Thymus (tissue), 14 donors: ENCODE measurements at places on chromosomes 16 and 17. TPM values are rescaled to one million over a fixed set of nuclear protein-coding genes. Genes with fewer than 3 reads are reported as not detected.

- H3K36me3 ChIP-seq = peaks cover 16% of the 10 kb centered on the region
- H3K27ac ChIP-seq = no peak overlapping the region
- peaks cover 15% of the 10 kb centered on the region for H3K4me1 ChIP-seq
- no peak for DNase-seq
- peak overlapping the region; percentile 6 for H3K4me3 ChIP-seq
Observed at GRCh38 chr16:53501216-53501859, 1.7 kb downstream of the AKTIP start.

The KRT20 gene
- 0.85 TPM for total RNA-seq

DNA sequence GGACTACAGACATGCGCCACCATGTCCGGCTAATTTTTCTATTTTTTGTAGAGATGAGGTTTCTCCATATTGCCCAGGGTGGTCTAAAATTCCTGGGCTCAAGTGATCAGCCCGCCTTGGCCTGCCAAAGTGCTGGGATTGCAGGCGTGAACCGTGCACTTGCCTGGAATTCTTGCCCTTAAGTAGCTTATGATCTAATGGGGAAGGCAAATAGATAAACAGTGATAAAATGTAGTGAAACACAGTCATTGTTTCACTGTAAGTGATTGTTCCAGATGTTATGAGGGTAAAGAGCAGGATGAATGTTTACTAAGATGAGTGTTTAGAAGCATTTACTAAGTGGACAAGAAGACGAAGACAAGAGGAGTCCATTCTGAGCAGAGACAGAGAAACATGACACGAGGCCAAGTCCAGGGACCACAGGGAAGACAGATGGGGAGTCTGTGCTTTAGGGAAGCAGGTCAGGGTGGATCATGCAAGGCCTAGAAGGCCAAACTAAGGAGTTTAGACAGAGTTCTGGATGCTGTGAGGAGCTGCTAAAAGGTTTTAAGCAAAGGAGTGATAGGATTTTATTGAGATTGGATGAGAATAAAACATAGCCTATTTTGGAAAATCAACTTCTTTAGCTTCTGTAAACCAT lies 36.9 kb downstream of the YPEL2 start:
- H3K4me3 ChIP-seq = no peak overlapping the region
- no peaks in the 10 kb centered on the region for H3K36me3 ChIP-seq
- peaks cover 56% of the 10 kb centered on the region for H3K4me1 ChIP-seq
- DNase-seq = no peak
- H3K27ac ChIP-seq = no peak overlapping the region

DNA sequence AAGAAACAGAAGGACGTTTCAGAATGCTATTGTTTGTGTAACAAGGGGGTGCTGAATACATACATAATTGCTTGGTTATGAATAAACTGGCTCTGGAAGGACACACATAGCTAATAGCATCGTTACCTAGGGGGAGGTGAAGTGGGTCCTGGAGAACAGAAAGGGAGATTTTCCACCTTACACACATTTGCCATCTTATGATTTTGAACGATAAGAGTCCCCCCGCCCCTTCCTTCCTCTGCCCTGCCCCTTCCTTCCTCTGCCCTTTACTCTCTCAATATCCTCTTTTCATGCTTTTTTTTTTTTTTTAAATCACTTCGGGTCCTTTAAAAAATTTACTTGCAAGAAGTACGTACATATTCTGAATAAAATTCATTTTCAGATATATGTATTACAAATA lies 902 bp upstream of the DHRS7B start:
- peak overlapping the region; percentile 69 for H3K4me3 ChIP-seq
- H3K4me1 ChIP-seq = peaks cover 3% of the 10 kb centered on the region
- no peaks in the 10 kb centered on the region for H3K36me3 ChIP-seq
- DNase-seq = peak; percentile 30
- H3K27me3 ChIP-seq = no peaks in the 10 kb centered on the region

The TNP2 gene
- not detected for total RNA-seq

DNA sequence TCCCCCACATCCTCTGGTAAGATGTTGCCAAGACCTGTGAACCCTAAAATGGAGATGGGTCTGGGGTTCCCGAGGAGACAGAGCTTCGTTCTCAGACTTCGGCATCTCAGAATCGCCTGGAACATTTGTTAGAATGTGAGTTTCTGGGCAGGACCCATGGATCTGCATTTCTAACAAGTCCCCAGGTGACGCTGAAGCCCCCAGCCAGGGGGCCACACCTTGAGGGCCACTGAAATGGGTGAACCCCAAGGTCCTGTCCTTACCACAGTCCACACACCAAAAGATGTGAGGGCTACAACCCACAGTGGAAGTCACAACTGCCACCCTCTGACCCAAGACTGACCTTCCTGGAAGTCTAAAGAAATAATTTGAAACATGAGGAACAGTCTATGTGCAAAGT lies 14.0 kb downstream of the MPP3 start:
- no peak overlapping the region for H3K4me3 ChIP-seq
- no peak overlapping the region for H3K27ac ChIP-seq
- H3K4me1 ChIP-seq = no peaks in the 10 kb centered on the region
- no peaks in the 10 kb centered on the region for H3K36me3 ChIP-seq
- no peak for DNase-seq
- no peaks in the 10 kb centered on the region for H3K27me3 ChIP-seq

DNA sequence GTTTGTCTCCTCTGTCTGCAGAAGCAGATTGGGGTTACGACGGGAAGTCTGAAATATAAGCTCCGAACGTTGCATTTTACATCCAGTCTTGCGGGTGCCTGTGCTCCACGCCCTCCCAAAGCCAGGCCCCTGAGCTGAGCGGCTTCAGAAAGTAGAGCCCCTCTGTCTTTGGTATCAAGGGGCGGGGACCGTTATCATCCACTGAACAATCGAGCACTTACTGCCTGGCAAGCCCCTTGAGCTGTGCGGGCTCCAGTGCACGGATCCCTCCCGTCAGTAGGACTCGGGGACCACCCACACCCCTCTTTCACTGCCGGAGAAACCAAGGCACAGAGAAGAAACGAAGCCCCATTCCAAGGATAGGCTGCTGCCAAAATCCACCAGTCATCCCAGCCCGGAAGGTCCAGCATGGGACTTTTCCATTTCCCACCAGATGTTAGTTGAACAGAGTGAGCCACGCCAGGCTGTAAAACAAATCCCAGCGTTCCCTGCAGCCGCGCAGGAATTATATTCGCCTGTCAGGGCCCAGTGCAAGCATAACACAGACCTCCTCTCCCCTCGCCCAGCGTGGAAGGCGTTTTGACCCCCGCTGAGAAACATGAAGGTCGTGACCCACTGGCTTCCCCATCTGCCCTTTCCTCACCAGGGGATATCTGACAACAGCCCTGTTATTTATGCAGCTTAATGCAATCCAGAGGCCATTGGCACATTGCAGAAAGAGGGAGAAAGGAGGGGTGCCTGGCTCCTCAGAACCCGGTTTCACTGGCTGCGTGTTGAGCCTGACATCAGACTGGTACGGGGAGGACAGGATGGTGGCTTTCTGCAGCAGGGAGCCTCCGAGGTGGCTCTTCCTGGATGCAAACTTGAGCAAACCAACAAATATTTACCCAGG lies 212.2 kb upstream of the FOXF1 start:
- H3K36me3 ChIP-seq = no peaks in the 10 kb centered on the region
- peaks cover 78% of the 10 kb centered on the region for H3K27me3 ChIP-seq
- DNase-seq = no peak
- H3K4me3 ChIP-seq = no peak overlapping the region
- no peaks in the 10 kb centered on the region for H3K4me1 ChIP-seq

The HIGD1B gene
- 1.8 TPM for total RNA-seq

The SLC16A3 gene
- 17.3 TPM for total RNA-seq

- no peak overlapping the region for H3K4me3 ChIP-seq
- H3K27ac ChIP-seq = peak overlapping the region; percentile 23
- no peaks in the 10 kb centered on the region for H3K36me3 ChIP-seq
- no peaks in the 10 kb centered on the region for H3K27me3 ChIP-seq
- peak; percentile 9 for DNase-seq
- H3K4me1 ChIP-seq = no peaks in the 10 kb centered on the region
Observed at GRCh38 chr16:71259086-71259485, 28.6 kb upstream of the HYDIN start.

The TP53TG3F gene
- not detected for total RNA-seq

DNA sequence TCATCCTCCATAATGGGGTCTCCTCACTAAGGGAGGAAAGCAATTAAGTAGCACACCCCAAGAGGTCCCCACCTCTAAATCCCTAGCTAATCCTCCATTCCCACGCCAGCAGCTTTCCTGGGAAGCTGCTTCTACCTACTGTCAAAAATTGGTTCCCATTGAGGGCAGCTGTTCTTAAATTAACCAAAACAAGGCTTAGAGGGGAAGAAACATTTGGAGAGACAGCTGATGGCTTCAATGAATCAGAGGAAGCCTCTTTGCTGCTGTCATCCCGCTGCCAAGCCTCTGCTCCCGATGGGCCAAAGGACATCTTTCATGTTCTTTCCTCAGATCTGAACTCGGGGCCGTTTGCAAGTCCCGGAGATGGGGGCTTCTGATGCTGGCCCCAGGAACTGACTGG lies 26.6 kb downstream of the AIPL1 start:
- H3K27ac ChIP-seq = no peak overlapping the region
- H3K4me3 ChIP-seq = no peak overlapping the region
- no peaks in the 10 kb centered on the region for H3K4me1 ChIP-seq
- no peak for DNase-seq
- H3K27me3 ChIP-seq = no peaks in the 10 kb centered on the region
- no peaks in the 10 kb centered on the region for H3K36me3 ChIP-seq

The ICAM2 gene
- total RNA-seq = 53.9 TPM

GRCh38 chr16:57798953-57799599 lies 3.2 kb downstream of the KIFC3 start:
- H3K4me3 ChIP-seq = no peak overlapping the region
- DNase-seq = peak; percentile 28
- H3K27me3 ChIP-seq = peaks cover 13% of the 10 kb centered on the region
- H3K27ac ChIP-seq = no peak overlapping the region

DNA sequence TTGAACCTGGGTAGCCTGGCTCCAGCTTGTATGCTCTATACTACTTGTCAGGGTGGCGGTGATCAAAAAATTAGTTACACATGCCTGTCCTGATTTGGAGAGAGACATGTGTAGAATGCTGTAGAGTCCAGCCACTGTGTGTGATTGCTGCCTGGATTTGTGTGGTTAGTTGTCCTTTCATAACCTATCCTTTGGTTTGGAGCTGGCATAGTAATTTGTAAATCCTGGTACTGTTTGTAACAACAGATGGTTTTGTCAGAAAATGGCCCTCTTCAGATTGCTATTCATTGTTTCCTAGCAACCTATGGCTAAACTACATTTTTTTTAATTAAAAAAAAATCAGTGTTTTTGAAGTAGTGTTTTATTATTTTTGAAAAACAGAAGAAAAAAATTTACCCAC lies 30.5 kb downstream of the ETV4 start:
- no peaks in the 10 kb centered on the region for H3K27me3 ChIP-seq
- H3K36me3 ChIP-seq = peaks cover 69% of the 10 kb centered on the region
- H3K4me1 ChIP-seq = no peaks in the 10 kb centered on the region
- no peak overlapping the region for H3K4me3 ChIP-seq

GRCh38 chr16:20045886-20046285 lies 27.8 kb downstream of the GPR139 start:
- H3K27me3 ChIP-seq = no peaks in the 10 kb centered on the region
- no peaks in the 10 kb centered on the region for H3K4me1 ChIP-seq
- H3K27ac ChIP-seq = no peak overlapping the region
- DNase-seq = no peak
- no peak overlapping the region for H3K4me3 ChIP-seq
- H3K36me3 ChIP-seq = no peaks in the 10 kb centered on the region

- no peaks in the 10 kb centered on the region for H3K36me3 ChIP-seq
- peaks cover 13% of the 10 kb centered on the region for H3K4me1 ChIP-seq
- no peak overlapping the region for H3K27ac ChIP-seq
- H3K4me3 ChIP-seq = peak overlapping the region; percentile 29
- peaks cover 72% of the 10 kb centered on the region for H3K27me3 ChIP-seq
Observed at GRCh38 chr17:42759982-42760651, 910 bp upstream of the RAMP2 start.

- no peaks in the 10 kb centered on the region for H3K36me3 ChIP-seq
- peaks cover 13% of the 10 kb centered on the region for H3K4me1 ChIP-seq
- peak overlapping the region; percentile 62 for H3K4me3 ChIP-seq
- H3K27me3 ChIP-seq = peaks cover 25% of the 10 kb centered on the region
- peak; percentile 22 for DNase-seq
Observed at GRCh38 chr16:50246299-50247122, 19.8 kb upstream of the ADCY7 start.

DNA sequence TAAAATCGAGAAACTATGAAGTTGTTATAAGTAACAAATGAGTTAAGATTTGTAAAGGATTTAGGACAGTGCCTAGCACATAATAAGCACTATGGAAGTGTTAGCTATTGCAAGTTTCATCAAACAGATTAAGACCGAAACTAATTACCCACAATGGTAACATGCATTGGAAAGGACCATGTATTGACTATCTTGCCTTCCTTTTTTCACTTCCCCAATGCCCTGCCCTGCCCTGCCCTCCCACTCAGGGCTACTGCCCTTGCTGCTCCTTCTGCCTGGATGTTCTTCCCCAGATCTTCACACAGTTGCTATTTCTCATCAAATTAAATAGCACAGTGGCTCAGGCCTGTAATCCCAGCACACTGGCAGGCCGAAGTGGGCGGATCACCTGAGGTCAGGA lies 202.1 kb upstream of the PSMD7 start:
- H3K36me3 ChIP-seq = no peaks in the 10 kb centered on the region
- DNase-seq = no peak
- no peak overlapping the region for H3K27ac ChIP-seq

DNA sequence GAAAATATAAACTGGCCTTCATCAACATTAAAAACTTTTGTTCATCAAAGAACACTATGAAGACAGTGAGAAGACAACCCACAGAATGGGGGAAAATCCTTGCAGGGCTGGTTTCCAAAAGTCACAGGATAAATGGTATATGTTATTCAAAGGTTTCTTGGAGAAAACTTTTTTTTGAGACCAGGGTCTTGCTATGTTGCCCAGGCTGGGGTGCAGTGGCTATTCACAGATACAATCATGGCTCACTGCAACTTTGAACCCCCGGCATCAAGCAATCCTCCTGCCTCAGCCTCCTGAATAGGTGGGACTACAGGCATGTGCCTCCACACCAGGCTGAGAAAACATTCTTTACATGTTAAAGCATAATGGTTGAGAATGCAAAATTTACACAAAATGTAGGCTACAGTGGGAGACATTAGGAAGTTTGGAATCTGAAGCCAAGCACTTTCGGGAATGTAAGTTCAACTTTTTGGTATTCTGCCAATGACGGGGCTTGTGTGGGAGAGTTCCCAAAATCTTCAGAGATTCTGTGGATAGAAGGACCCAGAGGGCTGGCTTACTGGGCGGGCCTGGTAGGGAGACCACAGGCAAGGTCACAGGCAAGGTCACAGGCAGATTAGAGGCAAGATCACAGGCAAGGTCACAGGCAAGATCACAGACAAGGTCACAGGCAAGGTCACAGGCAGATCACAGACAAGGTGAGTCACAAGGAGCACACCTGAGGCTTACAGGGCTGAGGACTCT lies 24.2 kb upstream of the ATP2A3 start:
- no peak overlapping the region for H3K4me3 ChIP-seq
- H3K27me3 ChIP-seq = no peaks in the 10 kb centered on the region
- peaks cover 2% of the 10 kb centered on the region for H3K4me1 ChIP-seq
- no peak for DNase-seq
- H3K27ac ChIP-seq = no peak overlapping the region
- no peaks in the 10 kb centered on the region for H3K36me3 ChIP-seq

The HSPB9 gene
- total RNA-seq = 0.05 TPM

The ACSM5 gene
- total RNA-seq = 0.33 TPM
